Activated CD4-positive, alpha-beta T cell treated with anti-CD3 and anti-CD28 coated beads, Interleukin-2, amount 10 ng/mL, durations not matched to agents 7 days and 5 days (primary cell): ENCODE measurements at places on chromosomes 1 and 21.

- DNase-seq: no peak
Observed at GRCh38 chr1:184770181-184770979, 15.7 kb upstream of the EDEM3 start.

GRCh38 chr1:70003211-70003908 lies 202.0 kb downstream of the LRRC40 start:
- no peak for DNase-seq

DNA sequence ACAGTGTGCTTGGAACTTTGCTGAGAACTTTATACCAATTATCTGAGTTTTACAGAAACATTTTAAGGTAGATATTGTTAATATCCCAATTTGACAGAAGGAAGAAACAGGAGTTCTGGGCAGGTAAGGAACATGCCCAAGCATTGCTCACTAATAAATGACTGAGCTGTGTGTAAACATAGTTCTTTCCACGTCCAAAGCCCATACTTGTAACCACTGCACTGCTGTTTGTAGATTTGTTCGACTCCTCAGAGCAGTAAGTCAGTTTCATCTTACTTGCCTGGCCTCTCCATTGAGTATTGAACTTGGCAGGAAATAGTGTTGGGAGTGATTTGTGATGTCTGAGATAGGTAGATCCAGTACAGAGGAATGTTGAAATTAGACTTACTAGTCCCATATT lies 335.1 kb downstream of the KIF26B start:
- no peak for DNase-seq

- DNase-seq: peak; percentile 30
Observed at GRCh38 chr1:150161747-150162581, 12.2 kb downstream of the PLEKHO1 start.

DNA sequence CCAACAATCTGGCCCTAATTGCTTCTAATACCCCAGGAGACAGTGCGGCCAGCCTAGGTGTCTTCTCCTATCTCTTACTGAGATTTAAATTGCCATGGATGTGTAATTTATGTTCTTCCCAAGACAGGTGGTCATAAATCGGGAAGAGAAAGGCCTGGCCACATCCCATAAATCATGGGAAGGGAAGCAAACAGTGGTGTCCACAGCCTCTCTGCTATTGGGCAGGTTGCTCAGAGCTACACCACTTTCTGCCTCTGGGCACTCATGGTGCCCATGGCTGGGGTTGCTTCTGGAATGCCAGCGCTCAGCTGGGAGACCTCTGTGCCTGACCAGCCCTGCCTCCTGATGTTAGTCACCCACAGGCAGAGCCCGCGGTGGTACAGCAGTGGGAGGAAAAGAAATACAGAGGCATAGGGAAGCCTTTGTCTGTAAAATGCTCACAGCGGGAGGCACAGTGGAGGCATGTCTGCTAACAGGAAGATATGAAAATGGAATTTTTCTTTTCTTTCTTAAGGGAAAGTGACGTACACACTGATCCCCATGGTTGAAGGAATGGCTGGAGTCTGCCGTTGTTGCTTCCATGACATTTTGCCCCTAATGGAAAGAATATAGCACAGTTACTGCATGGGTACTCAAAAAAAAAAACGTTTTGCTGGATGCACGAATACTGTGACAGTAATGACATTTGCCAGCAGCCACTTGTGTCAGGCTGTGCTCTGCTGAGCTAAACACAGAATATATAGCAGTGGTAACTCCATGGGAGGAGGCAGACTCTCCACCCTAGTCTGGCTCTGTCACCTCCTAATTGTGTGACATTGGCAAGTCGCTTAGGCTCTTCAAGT lies 21.9 kb downstream of the MTARC1 start:
- no peak for DNase-seq

GRCh38 chr1:63454269-63454668 lies 68.8 kb downstream of the ITGB3BP start:
- no peak for DNase-seq

- no peak for DNase-seq
Observed at GRCh38 chr1:30473922-30474817, 249.2 kb downstream of the MATN1 start.

- DNase-seq: no peak
Observed at GRCh38 chr1:175978476-175978875, 228.6 kb downstream of the COP1 start.

GRCh38 chr1:215458104-215458503 lies 109.0 kb upstream of the KCTD3 start:
- DNase-seq: no peak
